ENCODE measurements at places on chromosomes 1 and 21.

DNA sequence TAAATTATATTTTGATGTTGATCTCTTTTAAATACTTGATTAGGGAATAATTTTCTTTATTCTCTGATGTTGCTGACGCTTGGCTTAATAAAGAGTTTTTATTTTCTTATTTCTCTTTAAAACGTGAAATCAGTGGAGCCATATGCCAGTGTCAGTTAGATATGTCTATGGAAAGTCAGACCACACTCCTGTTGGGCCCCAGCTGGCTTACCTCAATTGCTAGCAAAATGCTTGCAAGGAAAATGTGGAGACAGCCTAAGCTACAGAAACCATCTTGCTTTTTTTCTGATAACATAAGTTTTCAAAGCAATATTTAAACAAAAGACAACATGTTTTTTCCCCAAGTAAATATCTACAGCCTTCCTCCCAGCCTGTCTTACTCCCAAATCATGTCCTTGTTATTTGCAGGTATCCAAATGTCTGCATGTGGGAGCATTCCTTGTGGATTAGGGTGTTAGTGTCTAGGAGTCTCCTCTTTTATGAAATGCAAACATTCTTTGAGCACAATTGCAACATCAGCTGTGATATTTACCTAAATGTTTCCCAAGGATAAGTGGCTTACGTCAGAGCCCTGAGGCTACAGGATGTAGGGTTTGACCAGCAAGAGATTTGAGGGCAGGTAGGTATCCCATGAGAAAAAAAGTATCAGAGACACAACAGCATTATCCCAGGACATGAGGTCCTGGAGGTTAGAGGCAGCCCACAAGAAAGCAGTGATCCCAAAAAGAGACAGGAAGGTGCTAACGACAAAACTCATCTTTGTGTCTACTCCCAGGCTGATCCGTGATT is 117.2 kb upstream of the KCNJ15 start:
- DNase-seq = no peak

GRCh38 chr1:69930396-69930795 is 275.0 kb downstream of the LRRC40 start:
- DNase-seq = no peak

DNA sequence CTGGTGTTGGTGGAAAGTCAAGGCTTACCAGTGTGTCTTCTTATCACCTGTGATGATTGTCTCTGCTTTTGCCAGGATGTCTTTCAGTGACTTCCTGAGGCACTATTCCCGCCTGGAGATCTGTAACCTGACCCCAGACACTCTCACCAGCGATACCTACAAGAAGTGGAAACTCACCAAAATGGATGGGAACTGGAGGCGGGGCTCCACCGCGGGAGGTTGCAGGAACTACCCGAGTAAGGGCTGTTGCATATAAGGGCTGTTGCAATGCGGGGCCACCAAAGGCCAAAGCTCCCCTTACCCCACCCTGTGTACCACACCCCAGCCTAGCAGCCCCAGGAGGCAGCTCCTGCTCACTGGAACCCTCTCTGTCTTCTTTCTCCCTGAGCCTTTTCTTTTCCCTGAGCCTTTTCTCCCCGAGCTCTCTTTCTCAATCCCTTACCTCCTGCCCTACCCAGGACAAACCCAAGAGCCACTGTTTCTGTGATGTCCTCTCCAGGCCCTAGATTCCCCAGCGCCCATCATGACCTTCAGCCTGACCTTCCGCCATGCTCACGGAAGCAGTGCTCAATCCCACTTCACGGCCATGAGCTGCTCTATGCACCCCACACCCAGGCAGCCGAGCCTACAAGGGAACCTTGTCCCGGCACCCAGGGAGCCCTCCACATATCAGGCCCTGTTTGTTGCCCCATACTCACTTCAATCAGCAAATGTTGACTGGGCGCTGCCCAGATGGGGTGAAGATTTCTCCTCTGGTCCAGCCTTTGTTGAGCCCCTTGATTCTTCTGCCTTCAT is 40.6 kb downstream of the CAPN2 start:
- DNase-seq = no peak

DNA sequence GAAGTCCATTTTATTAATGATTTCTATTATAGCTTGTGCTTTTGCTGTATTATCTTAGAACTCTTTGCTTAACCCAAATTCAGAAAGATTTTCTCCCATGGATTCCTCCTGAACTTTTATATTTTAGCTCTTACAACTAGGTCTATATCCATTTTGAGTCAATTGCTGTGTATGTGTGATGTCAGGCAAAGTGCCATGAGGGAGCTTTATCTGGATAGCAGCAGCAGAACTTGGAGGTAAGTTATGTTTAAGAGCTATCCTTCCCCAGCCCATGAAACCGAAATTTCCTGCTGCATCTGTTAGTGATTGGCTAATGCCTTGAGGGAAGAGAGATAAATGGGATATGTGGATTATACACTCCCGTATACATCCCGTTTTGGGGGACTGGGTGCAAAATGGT is 29.9 kb downstream of the ADAM30 start:
- DNase-seq = no peak
